ENCODE measurements at places on chromosomes 4 and X. TPM values are rescaled to one million over a fixed set of nuclear protein-coding genes. Genes with fewer than 3 reads are reported as not detected.

DNA sequence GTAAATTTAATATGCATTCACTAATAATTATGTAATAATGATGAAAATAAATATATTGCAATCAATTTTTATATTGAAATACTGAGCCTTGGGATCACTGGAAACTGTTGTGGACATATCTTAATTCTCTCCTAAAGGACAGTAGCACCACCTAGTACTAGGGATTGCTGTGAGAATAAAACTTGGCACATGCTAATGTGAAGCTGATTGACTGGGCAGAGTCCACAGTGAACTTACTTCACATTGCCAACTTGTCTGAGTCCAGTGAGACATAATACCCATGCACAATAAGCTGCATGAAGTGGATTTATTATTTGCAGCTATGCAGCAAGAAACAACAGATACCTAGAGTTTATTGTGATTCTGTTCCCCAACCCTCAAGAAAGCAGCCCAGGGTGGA, 131.1 kb downstream of the GABRG1 start:
- DNase-seq: no peak

DNA sequence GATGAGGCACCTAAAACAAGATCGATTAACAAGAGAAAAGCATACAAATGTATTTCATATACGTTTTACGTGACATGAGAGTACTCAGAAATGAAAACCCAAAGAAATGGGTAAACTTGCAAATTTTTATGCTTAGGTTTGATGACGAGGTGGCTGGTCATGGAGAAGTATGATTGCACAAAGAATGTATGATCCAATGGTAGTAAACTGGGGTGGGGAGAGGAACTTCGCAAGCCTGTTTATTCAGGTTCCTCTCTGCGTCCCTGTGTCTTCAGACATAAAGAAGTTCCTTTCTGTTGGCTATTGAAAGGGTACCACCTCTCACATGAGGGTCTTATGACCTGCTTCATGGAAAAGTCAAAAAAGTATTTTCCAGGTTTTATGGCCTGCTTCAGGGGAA, 309.2 kb downstream of the BCOR start:
- no peak for DNase-seq

- no peak for DNase-seq
Observed at GRCh38 chr4:3082925-3083515, 8.5 kb downstream of the HTT start.

DNA sequence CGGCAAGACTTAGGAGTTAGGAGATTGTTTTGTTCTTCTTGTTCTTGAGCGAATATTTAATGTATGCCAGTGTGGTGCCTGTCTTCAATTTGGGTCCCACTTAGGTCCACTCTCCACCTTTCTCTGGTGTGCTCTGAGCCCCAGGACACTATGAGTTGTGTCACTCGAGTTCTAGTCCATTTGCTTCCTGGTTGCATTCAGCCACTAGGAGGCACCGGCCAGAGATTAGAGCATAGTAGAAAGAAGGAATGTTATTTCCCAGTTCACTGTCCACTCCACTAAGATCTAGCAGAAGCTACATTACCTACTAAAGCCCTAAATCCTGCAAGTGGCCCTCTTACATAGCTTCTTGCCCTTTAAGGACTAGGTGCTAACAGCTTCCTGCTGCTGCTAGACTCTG, 326.9 kb downstream of the NAF1 start:
- no peak for DNase-seq

Gene GABRG1
- not detected for total RNA-seq

Gene NKX3-2
- 2.1 TPM for total RNA-seq
